ENCODE measurements at places on chromosomes 6 and 20.

DNA sequence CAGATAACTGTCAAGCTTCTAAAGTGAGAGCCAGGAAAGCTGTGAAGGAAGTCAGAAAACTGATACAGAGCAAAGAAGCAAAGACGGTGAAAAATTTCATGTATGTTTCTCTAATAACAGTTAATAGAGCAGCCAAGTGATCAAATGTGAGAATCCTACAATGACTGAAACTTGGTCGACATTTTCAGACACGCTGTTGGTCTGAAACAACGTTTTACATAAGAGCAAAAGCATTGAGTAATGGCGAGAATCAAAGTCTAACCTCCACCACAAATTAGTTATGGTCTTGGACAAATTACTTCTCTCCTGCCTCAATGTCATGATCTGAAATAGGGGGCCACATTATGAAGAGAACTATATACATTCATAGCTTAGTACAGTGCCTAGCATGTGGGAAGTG lies 3.3 kb downstream of the MKKS start:
- DNase-seq = no peak

- DNase-seq = no peak
Measured at GRCh38 chr6:166449036-166449435, 66.3 kb upstream of the MPC1 start.

GRCh38 chr20:38180781-38181180 lies 15.7 kb upstream of the TGM2 start:
- DNase-seq = no peak

GRCh38 chr20:38866265-38867061 lies 59.8 kb upstream of the FAM83D start:
- no peak for DNase-seq

DNA sequence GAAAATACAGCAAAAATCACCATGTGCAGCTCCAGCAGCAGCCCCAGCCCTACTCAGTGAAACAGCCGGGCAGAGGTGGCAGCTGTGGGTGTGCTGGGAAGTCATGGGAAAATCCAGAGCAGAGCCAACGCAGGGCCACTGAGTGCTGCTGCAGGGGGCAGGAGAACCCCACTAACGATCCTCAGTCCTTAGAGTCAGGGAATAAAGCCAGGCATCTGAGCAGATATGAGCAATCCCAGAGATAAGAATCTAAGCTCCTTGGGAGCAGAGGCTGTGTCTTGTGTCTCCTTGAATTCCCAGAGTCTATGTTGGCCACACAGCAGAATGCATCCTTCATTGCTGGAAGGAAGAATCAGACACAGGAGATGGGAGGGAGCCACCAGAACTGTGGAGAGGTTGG lies 493.1 kb upstream of the MAP3K7 start:
- no peak for DNase-seq

GRCh38 chr6:163341224-163342061 lies 73.1 kb upstream of the QKI start:
- no peak for DNase-seq

- DNase-seq = peak; percentile 54
Measured at GRCh38 chr6:33192105-33192646, at the start of gene COL11A2. COL11A2 (minus strand) TSS chr6:33192467; CDS start chr6:33192240, 227 bp downstream.

DNA sequence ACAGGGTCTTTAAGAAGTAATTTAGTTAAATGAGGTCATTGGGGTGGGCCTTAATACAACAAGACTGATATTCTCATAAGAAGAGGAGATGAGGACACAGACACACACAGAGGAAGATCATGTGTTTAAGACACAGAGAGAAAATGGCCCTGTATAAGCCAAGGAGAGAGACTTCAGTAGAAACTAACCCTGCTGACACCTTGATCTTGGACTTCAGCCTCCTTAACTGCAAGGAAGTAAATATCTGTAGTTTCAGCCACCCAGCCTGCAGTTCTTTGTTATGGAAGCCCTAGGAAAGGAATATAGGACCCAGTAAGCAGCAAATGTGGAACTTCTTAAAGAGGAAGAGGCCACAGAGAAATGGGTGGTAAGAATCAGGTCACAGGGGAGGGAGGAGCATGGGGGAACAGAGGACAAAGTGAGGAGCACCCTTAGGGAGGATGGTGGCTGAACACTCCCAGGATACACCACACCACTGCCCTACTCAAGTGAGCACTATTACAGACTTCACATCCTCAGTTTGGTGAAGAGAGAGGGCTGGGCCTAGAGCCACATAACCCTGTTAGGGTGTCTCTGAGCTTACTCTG lies 762 bp downstream of the SIRPB1 start:
- no peak for DNase-seq

- no peak for DNase-seq
Measured at GRCh38 chr6:73258721-73259120, 4.3 kb downstream of the KHDC1 start.

DNA sequence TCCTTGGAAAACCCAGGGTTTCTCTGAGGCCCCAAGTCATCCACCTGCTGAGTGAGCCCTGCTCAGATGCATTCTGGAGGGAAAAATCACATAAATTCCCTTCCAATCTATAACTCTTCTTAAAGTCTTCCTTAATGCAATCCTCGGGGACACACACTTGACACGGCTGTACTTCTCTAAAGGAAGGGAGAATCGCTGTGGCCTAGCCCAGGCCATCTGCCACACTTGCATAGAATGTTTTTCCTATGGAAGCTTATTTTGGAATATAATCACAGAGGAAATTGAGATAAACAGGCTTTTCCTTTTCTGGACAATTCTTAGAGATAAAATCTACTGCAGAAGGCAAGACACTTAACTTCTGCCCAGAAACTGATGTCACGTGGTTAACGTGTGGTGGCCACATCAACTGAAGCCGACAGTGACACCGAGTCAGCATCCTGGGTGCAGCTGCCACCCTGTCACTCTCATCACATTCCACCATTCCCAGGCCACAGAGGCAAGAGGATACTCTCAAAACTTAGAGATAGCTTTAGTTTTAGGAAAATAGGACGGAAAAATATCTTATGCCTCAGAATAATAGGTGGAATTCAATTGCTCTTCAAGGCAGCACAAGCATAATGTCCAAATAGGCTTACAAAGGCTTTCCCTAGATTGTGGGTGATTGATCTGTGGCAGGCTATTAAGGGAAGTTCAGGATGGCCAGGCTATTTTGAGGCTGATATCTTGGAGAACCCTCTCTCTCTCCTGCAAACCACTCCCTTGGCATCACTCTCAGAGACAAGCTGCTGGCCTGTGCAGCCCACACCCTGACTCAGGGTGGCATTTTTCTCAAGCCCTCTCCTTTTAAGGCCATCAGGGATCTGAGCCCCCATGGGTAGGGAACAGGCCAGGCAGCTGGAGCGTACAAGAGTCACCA lies 29.6 kb downstream of the PSMB1 start:
- no peak for DNase-seq

GRCh38 chr6:101236709-101237108 lies 156.8 kb upstream of the GRIK2 start:
- no peak for DNase-seq

GRCh38 chr6:107114926-107115694 lies at the start of gene BEND3:
BEND3 (minus strand) TSS chr6:107115515; CDS start chr6:107099285, 16,230 bp downstream.
- DNase-seq = peak; percentile 80

DNA sequence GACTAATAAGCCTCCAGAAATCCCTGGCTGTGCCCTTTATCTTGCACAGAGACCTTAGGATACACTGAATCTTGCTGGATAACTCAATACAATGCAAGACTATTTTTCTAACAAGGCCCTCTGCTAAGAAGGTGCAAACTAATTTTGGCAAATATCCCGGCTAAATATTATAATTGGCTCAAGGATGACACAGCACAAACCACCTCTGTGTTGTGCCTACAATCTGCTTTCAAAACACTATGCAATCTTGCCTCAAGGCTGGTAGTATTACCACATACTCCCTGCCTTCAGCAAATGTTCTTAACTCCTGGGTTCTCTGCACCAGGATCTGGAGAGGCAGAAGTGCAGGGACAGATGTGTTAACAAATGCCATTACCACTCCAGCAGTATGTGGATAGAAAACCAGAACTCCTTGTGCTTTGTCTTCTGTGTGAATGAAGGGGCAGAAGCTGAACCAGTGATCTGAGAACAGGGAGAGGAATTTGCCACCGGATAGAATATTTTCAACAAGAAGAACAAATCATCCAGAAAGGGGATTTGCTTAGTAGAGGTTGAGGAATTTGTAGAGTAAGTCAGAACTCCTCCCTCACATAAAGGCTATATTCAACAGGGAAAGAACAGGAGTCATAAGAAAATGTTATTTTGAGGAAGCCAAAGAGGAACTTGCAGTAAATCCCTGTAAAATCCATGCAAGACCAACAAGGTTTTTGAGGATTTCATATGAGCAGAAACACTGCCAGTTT lies 74.1 kb upstream of the SLC4A11 start:
- no peak for DNase-seq

All from GM20000 (cell line).